NCI-H2081 (cell line): ENCODE measurements at places on chromosomes 3 and 15.

DNA sequence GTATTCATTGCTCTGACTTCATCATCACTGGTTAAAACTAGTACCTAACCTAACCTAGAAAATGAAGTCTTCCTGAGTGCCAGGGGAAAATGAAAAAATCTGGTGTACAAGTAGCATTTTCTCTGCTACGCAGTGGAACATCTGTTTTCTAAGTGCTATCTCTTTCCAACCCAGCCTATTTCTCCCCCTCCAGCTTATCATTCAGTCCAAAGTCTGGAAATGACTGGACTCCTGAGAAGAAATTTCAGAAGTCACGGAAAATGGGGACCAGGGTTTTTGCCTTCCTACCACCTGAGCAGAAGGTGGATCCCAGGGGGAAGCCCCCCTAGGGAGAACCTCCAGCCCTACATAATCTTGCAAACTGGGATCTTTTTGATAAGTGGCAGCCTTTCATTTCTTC, 9.6 kb upstream of the GLCE start:
- no peak for DNase-seq

GRCh38 chr3:157182879-157183278, 22.9 kb upstream of the CCNL1 start:
- no peak for DNase-seq

DNA sequence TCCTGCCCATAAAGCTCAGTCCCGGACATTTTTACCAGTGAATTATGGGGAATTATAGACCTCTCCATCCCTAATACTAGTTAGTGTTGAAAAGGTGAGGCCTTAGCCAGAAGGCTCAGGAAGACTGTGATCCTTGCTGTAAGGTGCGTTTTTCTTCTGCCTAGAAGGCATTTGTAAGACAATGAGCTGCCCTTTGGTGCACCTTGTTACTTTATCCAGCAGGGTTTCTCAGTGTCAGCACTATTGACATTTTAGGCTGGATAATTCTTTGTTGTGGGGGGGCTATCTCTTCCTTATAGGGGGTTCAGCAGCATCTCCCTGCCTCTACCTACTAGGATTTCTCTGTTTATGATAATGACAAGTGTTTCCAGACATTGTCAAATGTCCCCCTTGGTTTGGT, 108.1 kb upstream of the ABHD17C start:
- no peak for DNase-seq

- DNase-seq = no peak
These were observed 239.0 kb downstream of the ZNF621 start for GRCh38 chr3:40763807-40764206.
